ENCODE measurements at places on chromosomes 1 and 21.

DNA sequence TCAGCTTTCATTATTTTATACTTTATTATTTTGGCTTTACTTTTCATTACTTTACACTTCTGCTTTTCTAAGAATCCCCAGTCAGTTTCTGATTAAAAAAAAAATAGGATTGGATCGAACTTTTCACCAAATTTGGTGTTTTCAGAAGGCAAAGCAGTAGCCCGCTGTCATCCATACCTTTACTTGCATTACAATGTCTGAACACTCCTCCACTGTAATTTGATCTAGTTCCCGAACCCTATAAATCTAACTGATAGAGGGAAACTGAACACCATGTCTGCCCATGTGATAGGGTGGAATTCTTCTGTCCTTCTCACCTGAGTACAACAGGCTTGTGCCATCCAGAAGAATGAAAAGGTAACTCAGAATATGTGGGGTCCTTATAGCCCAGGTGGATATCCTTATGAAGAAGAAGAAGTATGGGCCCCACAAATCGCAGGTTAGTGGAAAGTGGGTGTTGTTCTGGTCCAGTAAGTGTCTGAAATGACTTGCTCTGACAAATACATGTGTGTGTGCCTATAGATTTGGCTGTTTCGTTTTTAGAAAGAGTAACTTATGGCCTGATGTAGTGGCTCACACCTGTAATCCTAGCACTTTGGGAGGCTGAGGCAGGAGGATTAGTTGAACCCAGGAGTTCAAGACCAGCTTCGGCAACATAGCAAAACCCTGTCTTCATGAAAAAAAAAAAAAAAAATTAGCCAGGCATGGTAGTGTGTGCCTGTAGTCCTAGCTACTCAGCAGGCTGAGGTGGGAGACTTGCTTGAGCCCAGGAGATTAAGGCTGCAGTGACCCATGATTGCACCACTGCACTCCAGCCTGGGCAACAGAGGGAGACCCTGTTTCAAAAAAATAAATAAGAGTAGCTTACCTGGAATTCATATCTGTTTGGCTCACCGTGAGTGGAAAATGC lies 26.6 kb upstream of the CDC14A start:
- DNase-seq, result no peak

GRCh38 chr1:1058921-1059493 lies 15.1 kb downstream of the RNF223 start:
- no peak for DNase-seq

DNA sequence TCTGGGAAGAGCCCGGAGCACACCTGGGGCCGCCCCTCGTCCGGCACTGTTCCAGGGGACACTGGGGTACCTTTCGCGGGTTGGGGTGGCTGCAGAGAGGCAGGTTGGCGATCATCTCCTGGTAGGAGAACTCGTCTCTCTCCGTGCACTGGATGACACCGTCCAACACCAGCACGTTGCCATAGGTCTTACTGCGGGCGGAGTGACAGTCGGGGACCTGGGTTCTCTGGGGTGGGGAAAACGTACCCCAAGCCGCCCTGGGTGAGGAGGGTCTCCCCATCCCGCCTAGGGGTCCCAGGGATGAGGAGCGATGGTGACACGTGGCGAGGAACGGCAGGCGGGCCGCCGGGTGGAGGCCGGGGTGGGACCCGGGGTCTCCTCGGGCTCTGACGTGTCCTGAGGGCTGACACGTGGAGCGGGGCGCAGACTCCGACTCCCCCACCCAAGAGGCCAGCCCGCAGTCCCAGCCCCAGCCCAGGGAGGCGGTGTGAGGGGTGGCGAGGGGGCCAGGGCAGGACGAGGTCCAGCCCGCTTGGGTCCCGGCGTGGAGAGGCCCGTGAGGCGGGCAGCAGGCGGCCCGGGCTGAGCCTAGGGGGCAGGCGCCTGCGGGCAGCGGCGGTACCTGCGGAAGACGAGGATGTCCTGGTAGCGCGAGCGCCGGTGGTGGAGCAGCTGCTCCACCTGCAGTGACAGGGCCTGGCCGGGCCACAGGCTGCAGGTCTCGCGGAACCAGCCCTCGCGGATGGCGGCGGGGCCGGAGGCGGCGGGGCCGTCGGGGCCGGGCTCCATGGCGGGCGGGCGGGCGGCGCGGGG lies 457 bp downstream of the SRM start:
- DNase-seq, result no peak

DNA sequence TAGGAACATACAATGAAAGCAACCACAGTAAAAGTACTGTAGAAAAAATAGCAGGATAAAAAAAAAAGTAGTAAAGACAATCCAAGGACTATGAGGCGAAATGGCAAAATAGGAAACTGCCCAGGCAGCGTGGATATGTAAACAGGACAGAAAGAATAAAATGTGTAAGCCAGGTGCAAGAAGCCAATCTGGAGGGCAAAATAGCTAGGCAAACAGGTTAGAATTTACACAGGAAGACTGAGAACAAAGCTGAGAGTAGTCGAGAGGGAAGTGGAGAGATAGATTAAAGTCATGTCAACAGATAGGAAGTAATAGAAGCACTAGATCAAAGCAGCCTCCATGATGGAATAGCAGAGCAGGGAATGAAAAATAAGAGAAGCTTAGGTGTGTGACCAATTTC lies 124.2 kb upstream of the B3GALT2 start:
- DNase-seq, result no peak

DNA sequence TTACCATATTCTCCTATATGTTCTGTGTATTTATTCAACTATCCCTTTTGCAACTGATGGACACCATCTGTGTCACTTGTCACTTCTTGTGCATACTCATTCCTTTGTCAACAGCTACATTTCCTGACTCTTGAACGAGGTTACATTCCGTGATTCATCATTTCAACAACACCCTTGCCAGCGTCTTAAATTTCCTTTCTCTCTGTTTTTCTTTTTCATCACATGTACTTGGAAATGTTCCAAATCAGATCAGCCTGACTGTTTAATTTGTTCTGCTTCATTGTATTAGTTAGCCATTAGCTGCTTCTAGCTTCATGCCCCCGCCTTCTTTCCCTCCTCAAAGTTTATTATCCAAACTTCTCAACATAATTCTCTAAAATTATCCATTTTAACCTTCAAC lies 173.0 kb downstream of the ADGRL4 start:
- DNase-seq, result no peak

DNA sequence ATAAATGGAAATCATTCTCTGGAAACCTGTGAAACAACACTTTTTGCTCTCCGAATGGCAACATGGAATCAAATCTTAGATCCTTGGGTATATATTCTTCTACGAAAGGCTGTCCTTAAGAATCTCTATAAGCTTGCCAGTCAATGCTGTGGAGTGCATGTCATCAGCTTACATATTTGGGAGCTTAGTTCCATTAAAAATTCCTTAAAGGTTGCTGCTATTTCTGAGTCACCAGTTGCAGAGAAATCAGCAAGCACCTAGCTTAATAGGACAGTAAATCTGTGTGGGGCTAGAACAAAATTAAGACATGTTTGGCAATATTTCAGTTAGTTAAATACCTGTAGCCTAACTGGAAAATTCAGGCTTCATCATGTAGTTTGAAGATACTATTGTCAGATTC lies 45.7 kb downstream of the PTGFR start:
- DNase-seq, result no peak

- no peak for DNase-seq
Observed at GRCh38 chr1:33049371-33049770, 12.7 kb upstream of the AK2 start.

DNA sequence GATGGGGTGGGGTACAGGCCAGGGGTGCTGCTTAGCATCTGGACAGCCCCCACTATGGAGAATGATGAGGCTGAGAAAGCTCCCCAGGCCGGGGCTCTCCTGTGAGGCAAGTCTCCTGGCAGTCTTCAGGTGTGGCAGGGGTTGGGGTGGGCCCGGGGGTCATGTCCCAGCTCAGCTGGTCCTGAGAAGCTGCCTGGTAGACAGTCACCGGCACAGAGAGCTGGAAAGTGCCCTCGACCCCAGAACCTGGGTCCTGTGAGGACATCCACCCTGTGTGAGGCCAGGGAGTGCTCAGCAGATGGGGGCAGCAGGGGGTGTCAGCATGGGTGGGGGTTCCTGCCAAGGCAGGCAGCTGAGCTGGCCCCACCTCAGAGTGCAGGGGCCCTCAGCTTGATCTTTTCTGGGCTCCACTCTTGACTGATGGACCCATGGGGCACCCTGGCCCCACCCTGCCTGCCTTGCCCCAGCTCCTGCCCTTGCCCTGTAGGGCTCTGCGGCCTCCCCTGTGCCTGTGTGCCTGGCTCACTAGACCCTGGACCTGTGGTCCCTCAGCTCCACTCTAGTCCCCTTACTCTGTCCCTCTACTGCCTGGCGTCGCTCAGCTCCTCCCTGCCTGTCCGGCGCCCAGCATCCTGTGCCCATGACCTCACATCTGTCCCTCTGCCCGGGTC lies 5.8 kb downstream of the IBA57 start:
- no peak for DNase-seq

DNA sequence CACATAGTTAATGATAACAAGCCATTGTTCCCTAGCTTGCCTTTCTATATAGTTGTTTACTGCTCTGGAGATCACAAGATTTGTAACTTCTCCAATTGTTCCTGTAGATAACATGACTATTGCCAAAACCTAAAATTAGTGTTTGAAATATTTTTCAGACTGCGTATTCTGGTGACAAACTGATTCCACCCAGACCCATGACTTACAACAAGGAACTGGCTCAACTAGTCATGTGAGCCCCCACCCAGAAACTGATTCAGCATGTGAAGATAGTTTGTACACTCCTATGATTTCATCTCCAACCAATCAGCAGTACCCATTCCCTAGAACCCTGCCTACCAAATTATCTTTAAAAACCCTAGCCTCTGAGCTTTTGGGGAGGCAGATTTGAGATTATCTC lies 131.4 kb upstream of the BCL9 start:
- no peak for DNase-seq

- peak; percentile 6 for DNase-seq
Observed at GRCh38 chr1:52002038-52002917, 11.8 kb upstream of the RAB3B start.

DNA sequence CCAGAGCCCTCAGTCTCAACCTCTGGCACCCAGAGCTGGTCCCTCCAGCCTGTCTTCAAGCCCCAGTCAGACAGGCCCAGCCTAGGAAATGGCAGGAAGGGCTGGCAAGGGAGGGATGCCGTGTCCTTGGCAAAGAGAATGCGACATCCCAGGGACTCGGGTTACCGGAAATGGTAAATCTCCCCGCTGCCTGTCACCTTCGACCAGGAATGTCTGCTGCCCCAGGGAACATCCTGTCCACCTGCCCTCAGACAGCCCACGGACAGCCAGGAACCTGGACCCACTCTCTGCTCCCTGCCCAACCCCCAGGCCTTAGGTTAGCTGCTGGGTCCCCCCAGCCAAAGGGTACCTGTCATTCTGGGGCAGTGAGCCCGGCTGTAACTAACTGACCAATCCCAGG lies 23.9 kb downstream of the HSPG2 start:
- DNase-seq, result no peak

DNA sequence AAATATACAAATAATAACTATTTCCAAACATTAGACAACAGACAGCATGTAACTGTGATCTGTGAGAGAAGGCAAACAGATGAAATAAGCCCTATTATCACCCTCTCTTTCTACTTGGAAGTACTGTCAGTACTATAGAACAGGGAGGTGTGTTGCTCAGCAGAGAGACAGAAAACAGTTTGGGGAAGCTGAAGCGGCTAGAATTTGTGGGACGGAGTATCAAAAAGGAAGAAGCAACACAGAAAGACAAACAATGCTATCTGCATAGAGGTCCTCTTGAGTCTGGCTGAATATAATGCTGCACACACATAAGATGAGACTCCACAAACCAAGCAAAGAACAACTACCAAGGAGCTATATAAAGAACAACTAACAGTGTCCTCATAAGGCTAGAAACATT lies 59.4 kb downstream of the ZZZ3 start:
- DNase-seq, result no peak

GRCh38 chr1:67978890-67979516 lies 71.4 kb downstream of the DIRAS3 start:
- no peak for DNase-seq

GRCh38 chr1:18161690-18162089 lies 54.1 kb downstream of the IGSF21 start:
- DNase-seq, result no peak

DNA sequence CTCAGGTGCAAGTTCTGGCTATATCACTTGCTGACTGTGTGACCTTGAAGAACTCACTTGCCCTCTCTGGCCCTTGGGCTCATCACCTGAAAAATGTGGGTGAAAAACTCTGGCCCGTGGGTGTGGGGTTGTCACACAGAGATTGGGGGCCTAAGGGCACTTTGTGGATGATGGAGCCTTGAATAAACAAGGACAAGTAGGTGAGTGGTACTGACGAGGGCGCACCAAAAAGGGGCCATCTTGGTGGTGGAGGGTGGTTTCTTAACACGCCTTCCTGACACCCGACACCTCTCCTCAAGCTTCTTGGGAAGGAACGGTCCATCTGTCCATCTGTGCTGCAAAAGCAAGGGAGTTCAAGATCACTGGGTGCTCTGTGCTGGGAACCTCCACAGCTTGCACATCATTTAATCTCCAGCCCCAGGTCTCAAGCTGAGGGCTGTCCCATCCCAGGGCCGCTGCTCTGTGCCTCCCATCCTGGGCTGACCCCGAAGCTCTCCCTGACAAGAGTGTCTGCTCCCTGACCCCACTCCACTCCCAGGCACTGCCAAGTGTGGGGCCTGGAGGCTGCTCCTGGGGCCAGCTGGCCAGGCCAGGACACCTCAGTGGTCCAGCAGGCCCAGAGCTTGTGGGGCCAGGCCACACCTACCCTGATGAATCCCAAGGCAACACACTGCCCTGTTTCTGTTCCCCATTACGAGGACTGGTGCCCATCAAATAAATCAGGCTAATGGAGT lies 97.3 kb downstream of the GLIS1 start:
- DNase-seq, result no peak

GRCh38 chr1:115277276-115277675 lies 60.8 kb downstream of the NGF start:
- no peak for DNase-seq

GRCh38 chr21:17819877-17820229 lies 697 bp upstream of the C21orf91 start:
- DNase-seq, result no peak

DNA sequence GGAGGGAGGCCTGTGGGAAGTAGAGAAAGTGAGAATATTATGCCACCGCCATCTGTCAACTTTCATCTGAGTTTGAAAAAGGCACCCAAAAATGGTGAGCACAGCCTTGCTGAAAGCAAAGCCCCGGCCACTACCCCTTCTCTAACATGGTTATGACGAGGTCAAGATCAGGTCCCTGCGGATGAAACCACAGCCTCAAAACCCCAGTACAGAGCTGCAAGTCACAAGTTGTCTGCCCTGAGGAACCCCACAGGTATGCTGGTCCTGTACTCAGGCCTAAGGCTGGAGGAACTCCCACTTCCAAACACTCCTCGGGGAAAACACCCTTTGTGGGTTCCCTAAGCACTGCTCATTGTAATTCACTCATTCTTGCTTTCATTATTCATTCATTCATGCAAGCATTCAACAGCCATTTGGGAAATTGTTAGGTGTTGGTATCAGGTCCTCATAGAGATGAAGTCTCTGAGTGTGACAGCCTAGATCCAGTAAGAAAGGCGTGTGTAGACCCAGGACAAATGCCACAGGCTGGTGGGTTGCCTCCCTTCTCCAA lies 216.6 kb upstream of the EDN2 start:
- no peak for DNase-seq
